Activated T-helper 1 cell treated with Interleukin-2 at 50 U/mL for 16 hours (primary cell): ENCODE measurements at places on chromosomes 12 and 14.

GRCh38 chr14:34104489-34105397 is 153.9 kb upstream of the EGLN3 start:
- DNase-seq, result no peak

GRCh38 chr12:102652645-102653313 is 172.4 kb upstream of the IGF1 start:
- DNase-seq, result no peak

DNA sequence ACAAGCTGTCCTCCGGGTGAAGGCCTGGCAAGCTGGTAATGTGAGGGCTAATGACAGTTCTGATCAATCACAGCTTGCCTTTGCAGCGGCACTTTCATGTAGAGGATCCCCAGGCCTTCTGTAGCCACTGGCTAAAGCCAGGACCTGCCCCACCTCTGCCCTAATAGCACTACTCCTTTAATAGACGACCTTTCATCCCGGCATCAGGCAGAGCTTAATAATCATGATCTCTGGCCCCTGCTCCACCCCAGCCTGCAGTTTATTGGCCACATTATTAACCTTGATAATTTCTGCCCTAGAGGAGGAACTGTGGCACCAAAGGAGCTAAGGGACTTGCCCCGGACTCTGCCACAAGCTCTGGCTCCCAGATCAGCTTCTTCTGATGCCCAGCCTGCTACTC is 142.3 kb upstream of the TBX3 start:
- DNase-seq, result no peak

DNA sequence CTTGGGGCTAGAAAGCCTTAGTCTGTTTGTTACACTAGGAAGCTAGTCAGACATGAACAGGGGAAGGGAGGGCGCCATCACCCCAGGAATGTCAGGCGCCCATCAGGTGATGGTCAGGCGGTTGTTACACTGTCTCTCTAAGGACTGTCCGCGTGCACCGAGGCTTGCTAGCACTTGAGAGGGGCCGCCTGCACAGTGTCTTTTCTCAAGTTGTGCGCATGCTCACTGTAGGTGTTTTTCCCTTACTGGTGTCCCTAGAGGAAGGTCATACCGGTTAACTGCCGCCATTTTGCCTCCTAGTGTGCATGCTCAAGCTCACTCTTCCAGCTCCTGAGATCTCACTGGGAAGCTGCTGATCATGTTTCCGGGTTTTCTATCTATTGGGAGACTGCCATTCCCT is 855.0 kb upstream of the TMEM132C start:
- DNase-seq, result no peak

- no peak for DNase-seq
Observed at GRCh38 chr14:76007852-76008251, 22.3 kb downstream of the IFT43 start.

DNA sequence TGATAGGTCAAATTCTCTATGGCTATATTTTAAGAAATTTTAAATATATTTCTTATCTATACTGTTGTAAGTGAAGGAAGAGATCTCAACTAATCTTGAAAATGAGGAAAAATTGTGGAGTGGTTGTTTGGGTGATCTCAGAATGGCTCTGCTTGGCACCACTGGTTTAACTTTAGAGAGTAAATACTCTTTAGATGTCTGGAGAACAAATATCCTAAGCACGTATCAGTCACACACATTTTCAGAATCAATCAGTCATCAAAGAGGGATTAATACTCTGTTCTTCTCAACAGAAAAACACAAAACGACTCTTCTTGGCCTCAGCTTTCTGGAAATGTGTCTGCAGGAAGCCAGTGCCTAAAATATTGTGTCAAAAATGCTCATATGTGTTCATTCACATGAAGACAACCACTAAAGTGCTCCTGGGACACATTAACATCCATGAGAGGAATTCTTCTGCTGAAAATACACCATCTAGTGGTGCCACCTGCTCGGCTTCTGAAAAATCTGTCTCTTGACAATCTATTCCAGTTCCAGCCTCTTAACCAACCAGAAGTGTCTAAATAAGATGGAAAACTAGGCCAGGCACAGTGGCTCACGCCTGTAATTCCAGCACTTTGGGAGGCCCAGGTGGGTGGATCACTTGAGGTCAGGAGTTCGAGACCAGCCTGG is 81.1 kb upstream of the CCDC198 start:
- DNase-seq, result no peak

- peak; percentile 40 for DNase-seq
Observed at GRCh38 chr14:98210045-98210672, 1061.8 kb downstream of the BCL11B start.

- DNase-seq, result no peak
Observed at GRCh38 chr14:68291820-68292219, 472.2 kb downstream of the RAD51B start.

DNA sequence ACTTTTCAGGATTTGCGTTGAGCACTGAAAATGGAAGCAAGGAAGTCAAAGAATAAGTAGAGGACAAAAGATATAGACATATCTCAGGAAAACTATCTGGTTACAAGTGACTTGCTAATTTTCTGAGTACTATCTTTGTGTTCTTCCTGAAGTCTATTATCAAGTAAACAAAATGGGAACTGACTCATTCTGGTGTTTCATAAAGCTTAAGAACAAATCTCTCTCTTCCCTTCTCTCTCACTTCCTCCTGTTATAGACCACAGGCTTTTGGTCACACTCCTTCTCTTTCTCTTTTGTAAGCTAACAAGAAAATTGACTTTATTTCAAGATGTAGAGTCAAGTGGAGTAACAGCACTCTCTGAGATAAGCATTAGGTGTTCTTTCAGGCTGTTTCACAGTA is 406.6 kb upstream of the SYT1 start:
- no peak for DNase-seq

DNA sequence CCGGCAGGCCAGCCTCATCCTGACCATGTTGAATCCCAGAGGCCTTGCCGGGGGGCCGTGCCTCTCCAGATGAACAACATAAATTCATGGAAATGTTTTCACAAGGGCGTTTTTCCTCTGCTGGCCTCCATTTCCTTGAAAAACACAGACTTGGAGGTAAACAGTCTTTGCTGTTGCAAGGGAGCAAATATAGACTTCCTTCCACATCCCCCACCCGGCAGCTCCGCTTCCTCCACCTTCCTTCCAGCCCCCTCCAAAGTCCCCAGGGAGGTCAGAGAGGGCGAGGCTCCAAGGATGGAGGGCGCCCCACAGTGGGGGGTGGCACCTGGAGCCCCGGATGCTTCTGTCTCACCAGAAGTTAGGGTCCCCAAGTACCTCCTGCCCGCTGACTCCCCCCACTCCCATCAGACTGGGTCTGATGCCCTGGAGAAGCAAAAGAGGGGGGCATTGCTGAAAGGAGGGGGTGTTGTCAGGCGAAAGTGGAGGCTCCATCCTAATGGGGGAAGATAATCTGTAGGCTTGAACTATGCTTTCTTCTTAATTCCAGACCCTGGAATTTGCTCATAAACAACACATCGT is 31.1 kb downstream of the CALM1 start:
- DNase-seq, result no peak

- DNase-seq, result no peak
Observed at GRCh38 chr12:19128485-19128884, 1.0 kb upstream of the PLEKHA5 start.

GRCh38 chr12:18824287-18824686 is 86.4 kb downstream of the CAPZA3 start:
- no peak for DNase-seq

DNA sequence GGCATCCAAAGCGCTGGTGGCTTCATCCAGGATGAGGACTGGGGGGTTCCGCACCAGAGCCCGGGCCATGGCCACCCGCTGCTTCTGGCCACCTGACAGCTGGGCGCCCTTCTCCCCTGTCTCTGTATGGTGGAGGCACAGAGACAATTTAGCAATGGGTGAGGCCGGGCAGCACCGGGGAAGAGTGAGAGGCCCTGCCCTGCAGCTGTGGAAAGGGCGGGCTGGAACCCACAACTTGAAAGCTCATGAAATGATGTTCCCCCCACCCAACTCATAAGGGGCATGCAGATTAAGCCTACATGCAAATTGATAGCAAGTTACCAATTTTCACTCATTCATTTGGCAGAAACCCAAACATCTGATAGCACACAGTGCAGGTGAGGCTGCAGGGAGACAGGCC is 34.1 kb downstream of the ABCB9 start:
- DNase-seq, result no peak

GRCh38 chr12:47912556-47912955 is 7.8 kb upstream of the VDR start:
- DNase-seq, result no peak

DNA sequence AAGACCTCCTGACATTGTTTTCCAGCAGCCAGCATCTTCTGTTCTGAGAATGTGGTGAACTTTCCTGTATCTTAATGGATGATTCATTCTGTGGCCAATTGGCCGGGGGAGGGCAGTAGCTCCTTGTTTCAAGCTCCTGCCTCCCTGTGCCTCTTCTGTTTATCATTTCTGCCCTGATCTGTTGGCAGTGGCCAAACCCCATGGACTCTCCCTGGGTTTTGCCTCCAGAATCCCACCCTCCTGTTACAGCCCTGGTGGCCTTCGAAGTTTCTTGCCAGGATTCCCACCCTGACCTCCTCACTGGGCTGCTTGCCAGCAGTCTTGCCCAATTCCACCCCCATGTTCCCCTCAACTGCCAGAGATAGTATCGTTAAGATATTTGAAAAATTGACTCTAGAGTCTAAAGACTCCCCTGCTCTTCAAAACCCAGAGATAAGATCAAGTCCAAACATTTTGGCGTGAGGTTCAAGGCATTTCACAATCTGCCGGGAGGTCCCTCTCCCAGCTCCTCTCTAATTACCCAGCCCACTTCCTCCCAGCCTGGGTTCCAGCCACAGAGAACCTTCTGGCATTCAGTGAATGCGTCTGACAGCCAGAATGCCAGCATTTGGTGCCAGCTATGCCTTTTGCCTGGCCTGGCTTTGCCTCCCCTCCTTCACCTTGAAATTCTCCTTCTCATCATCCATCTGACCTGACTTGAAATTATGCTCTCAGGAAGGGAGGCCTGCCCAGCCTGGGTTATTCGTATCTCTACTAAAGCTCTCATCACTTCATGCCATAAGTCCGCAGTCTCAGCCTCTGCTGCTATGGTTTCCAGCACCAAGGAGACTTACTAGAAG is 37.7 kb upstream of the TXNRD1 start:
- no peak for DNase-seq

GRCh38 chr12:75289753-75290152 is 40.4 kb downstream of the CAPS2 start:
- DNase-seq, result no peak

DNA sequence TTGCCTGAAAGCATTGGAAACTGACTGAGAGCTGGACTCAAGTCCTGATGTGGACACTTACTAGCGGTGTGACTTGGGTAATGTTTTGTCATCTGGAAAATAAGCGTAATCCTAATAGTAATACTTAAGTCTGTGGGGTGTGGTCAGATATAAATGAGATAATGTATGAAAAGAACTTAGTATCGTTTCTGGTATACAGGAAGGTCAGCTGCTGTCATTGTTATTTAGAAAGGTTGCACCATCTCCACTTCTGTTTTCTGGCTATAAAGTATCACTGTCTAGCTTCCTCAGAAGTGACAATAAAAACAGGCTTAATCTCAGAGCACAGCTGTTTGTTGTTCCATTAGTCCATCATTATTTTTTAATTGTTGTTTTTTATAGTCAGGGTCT is 34.1 kb upstream of the TUBA1C start:
- no peak for DNase-seq

DNA sequence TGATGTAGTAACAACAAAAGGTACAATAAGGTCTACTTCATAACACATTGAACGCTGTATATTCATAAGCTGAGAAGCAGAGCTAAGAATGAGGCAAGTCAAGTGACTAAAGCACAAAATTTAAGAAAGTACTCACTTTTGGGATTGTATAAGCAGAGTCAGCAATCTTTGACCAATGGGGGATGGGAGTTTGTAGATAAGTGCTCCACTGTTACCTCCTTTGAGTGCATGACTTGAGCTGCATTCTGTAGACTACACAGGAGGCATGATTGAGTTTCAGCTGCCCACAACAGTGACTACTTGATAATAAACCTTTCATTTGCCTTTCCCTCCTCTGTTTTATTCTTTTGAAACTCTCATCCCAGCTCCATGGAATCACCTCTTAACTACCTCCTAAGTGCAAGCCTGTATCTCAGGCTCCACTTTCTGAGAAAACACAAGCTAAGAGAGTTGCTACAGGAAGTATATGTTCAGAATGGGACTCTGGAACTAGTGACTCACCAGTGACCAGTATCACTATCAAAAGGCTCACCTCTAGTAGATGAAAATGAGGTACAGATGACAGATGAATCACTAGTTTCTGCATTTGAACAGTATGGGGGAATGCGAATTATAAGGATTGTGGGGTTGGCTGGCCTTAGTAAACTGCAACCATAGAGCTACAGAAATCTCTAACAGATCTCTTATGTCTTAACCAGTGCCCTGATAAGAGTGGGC is 49.2 kb downstream of the SLC35F4 start:
- no peak for DNase-seq

GRCh38 chr12:124479680-124480468 is 87.5 kb downstream of the NCOR2 start:
- DNase-seq, result no peak

GRCh38 chr14:64755781-64756221 is 51.6 kb downstream of the PLEKHG3 start:
- DNase-seq, result peak; percentile 66

GRCh38 chr12:67002720-67003119 is 266.4 kb upstream of the CAND1 start:
- DNase-seq, result no peak

GRCh38 chr12:66190519-66191370 is 1.7 kb downstream of the IRAK3 start:
- DNase-seq, result no peak

DNA sequence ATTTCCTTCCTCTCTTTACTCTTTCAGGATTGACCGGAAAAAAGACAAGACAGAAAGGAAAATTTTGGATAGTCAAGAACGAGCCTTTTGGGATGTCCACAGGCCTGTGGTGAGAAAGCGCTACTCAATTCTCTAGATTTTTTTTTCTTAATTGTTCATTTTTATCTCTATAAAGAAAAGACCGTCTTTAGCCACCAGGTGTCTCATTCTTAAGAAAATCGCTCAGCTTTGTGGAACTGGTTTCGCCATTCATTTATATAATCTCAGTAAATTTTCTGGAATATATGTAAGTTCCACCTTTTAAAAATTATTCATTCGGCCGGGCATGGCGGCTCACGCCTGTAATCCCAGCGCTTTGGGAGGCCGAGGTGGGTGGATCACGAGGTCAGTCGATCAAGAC is 421.1 kb downstream of the DPF3 start:
- no peak for DNase-seq

GRCh38 chr12:52876372-52876771 is 27.6 kb upstream of the KRT78 start:
- no peak for DNase-seq
